Hypothalamus (tissue), 51 donors: ENCODE measurements at places on chromosomes 13 and 19.

- DNase-seq, result no peak
Measured at GRCh38 chr13:97367016-97367822, 66.8 kb upstream of the RAP2A start.

GRCh38 chr13:28657784-28658538 is 969 bp upstream of the POMP start:
- no peak for DNase-seq

DNA sequence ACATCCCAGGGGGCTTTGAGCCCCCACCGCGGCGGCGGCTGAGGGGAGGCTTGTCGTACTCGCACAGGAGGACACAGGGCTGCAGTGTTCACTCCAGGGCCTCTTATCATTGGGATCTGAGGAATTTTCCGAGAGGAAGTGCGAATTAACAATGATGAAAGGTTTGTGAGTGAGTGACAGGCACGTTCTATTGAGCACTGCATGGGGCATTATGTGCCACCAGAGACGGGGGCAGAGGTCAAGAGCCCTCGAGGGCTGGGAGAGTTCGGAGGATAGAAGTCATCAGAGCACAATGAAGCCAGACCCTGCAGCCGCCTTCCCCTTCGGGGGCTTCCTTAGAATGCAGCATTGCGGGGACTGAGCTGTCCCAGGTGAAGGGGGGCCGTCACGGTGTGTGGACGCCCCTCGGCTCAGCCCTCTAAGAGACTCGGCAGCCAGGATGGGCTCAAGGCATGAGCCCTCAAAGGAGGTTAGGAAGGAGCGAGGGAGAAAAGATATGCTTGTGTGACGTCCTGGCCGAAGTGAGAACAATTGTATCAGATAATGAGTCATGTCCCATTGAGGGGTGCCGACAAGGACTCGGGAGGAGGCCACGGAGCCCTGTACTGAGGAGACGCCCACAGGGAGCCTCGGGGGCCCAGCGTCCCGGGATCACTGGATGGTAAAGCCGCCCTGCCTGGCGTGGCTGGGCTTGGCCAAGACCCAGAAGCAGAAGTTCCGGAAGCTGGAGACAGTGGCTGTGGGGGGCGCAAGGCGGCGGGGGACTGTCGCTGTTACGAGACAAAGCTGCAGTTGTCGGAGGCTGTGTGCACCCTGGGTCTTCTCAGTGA is 53.9 kb downstream of the MCF2L start:
- no peak for DNase-seq

- no peak for DNase-seq
Measured at GRCh38 chr19:56099638-56100539, 21.2 kb downstream of the ZNF787 start.

- DNase-seq, result no peak
Measured at GRCh38 chr13:36813225-36813624, 5.8 kb upstream of the RFXAP start.

DNA sequence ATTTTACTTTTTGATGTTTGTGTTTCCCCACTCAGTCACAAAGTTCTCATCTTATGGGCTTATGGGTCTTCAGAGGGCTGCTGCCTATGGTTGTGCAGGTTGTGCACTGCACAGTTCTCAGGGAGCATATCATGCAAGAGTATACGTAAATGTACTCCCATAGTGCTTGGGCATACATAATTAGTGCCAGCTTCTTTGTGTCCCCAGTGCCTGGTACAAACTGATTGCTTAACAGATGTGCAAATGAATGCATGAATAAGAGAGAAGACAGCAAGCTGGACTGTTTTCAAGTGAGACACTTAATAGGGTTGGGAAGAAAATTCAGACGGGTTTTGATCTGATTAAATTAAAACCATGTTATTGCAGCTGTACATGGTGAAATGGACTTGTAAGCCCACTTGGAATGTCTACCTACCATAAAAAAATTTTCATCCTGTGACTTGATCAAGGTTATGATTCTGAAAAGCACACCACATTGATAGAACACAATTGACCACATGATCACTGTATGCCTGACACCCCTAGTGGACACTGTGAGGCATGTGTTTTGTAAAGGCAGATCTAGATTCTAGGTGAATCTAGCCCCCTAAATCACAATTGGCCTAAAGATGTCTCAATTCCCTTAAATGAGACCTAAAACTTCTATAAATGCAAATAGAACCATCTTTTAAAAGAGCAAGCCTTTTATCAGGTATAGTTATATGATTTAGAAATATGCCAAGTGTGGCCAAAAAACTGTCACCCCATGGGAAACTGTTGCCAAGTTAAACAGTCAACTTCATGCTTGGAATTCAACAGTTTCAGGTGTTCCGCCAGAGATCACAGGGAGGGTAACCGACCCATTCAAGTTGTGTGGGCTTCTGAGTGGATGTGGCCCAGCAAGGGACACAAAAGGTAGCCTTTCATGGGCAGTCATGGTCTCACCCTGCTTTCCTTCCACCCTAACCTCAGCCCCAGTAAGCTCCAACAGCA is 27.9 kb downstream of the FAM124A start:
- DNase-seq, result no peak

- DNase-seq, result no peak
Measured at GRCh38 chr13:84946192-84946591, 853.0 kb downstream of the SLITRK6 start.

GRCh38 chr13:27978301-27978968 is 9.3 kb upstream of the CDX2 start:
- DNase-seq, result no peak

- no peak for DNase-seq
Measured at GRCh38 chr19:49017041-49017665, at the start of gene LHB. Gene LHB, minus strand, starts transcription at chr19:49017091. Its CDS starts 10 bp downstream, at chr19:49017081.

- no peak for DNase-seq
Measured at GRCh38 chr13:95704510-95704909, 27.6 kb downstream of the DNAJC3 start.

DNA sequence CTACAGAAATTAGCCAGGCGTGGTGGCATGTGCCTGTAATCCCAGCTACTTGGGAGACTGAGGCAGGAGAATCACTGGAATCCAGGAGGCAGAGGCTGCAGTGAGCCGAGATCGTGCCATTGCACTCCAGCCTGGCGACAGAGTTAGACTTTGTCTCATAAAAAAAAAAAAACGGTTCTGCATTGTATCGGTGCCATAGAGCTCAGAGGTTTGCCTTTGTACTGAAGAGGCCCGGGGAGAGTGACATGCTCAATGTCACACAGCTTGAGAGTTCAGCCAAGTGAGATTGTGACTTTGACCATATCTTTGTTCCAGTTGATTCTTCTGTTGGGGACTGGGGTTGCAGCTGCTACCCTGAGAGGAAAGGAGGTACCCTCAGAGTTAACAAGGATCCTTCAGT is 4.3 kb downstream of the HAUS8 start:
- no peak for DNase-seq

DNA sequence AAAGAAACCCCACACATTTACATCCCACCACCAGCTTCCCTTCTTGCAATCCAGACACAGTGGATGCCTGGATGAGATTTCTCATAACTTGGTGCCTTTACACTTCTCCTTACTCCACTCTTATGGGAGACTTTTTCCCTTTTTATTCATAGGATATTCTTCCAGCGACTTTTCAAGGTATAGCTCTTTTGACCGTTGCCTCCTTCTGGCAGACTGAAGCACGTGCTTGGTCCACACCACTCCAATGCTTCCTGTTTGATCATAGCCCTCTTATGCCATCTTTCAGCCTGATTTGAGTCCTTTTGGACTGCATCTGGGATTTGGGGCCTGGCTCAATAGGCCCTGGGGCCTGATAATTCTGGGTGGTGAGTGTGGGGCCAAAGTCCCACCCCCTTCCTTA is 87.7 kb downstream of the ERCC5 start:
- DNase-seq, result no peak

- peak; percentile 27 for DNase-seq
Measured at GRCh38 chr19:41997121-41997850, 3.3 kb upstream of the ATP1A3 start.

DNA sequence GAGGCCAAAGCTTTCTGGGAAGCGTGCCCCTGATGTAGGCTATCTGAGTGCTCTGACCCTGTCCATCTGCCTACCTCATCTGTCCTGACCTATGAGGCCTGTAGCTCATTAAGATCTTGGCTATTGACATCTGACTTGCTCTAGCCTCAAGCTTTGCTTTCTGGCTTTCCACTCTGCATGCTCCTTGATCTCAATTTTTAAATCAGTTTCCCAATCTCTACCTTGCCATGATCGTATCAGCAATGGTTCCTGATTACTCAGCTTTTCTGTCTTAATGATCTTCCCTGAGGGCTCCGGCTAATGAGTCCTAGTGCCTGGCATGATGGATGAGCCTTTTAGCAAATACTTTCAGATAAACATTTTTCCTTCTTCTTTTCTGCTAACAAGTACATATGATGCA is 262.0 kb downstream of the NDFIP2 start:
- no peak for DNase-seq

DNA sequence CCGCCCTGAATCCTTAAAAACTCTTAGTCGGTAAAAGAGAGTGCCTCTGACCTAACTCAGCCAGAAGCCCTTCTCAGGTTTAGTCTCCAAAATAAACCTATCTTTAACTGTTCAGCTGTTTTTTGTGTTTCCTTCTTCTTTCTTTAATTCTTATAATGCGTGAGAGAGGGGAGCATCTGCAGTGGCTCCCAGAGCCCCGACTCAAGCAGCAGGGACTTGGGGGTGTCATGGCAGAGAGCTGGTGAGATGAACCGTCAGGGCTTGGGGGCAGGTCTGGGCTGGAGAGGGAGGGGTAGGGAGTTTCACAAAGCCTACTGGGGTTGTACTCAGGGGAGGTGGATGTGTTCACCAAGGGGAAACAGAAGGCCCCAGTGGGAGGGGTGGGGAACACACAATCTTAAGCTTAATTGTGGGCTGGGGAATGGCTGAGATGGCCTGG is 16.8 kb upstream of the SIGLEC6 start:
- DNase-seq, result no peak

DNA sequence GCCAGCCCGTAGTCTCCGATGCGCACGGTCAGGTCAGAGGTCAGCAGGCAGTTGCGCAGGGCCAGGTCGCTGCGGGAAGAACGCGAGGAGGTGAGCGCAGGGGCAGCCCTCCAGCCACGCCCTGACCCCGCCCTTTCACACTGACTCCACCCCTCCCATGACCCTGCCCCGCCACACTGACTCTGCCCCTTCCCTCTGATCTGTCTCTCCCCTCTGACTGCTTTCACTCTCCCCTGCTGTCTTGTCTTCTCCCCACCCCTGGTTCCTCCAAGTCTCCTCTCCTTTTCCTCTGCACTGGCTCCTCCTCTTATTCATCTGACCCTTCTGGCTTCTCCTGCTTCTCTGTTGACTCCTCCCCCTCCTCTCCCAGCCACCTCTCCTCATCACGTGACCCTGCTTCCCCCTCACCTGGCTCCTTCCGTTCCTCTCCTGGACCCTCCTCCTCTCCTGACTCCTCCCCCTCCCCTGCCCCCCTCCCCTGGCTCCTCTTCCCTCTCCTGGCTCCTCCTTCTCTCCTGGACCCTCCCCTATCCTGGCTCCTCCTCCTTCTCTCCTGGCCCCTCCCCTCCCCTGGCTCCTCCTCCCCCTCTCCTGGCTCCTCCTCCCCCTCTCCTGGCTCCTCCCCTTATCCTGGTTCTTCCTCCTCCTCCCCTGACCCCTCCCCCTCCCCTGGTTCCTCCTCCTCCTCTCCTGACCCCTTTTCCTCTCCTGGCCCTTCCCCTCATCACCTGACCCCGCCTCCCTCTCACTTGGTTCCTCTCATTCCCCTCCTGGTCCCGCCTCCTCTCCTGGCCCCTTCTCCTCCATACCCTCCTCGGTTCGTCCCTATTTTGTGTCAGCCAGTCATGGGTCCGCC is 9.9 kb downstream of the LMTK3 start:
- no peak for DNase-seq

DNA sequence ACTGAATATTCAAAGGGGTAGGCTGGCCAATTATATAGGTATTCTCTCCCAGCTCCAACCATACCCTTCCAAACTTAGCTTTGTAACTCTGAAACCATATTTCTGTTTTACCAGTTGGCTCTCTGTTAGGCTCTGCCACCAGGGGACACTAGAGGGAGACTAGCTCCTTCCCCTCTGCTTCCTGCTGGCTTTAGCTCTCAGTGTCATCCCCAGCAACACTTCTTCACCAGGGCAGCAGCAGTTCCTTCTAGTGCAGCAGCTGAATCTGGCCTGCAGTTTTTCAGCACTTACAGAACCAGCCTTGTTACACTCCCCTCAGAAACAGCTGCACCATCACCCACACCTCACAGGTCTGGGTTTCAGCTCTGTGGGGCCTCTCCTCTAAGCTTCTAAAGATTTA is 51.0 kb upstream of the DOCK9 start:
- no peak for DNase-seq

DNA sequence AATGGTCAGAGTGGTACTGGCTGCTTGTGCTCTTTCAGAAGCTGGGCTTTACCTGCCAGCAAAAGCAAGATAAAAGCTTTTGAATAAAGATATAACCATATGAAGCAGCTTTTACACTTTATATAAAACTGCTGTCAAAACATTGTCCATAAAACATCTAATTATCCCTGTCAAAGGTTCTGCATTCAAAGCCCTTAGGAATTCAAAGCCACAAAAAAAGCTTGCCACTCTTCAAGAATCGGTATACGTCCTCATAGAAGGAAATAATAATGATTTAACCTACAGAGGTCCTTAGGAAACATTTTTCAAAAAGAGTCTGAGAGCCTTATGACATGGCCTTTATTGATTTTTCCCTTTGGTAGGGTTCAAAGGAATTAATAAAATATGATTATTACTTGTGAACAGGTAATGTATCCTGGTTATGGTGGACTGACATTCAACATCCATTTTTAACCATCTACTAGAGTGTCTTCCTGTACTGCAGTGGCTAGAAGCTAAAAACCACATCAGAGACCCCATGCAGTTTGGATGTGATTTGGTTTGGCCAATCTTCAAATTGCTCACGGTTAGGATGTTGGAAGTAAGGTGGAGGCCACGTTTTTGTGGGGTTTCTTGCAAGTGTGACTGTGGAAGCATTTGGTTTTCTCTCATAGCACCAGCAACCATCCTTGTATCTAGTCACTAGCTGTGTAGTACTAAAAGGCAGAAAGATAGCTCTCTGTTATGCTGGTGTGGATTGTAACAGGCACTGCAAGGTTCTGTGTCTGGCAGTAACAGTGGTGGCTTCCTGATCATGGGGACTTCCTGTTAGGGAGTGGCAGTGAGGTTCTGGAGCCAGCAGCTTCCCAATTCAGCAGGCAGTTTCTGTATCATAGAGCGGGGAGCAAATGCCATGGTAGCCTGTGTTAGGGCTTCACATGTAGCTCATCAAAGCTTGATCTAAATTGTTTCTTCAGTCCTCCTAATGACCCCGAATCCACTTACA is 441.5 kb downstream of the DIAPH3 start:
- DNase-seq, result no peak

DNA sequence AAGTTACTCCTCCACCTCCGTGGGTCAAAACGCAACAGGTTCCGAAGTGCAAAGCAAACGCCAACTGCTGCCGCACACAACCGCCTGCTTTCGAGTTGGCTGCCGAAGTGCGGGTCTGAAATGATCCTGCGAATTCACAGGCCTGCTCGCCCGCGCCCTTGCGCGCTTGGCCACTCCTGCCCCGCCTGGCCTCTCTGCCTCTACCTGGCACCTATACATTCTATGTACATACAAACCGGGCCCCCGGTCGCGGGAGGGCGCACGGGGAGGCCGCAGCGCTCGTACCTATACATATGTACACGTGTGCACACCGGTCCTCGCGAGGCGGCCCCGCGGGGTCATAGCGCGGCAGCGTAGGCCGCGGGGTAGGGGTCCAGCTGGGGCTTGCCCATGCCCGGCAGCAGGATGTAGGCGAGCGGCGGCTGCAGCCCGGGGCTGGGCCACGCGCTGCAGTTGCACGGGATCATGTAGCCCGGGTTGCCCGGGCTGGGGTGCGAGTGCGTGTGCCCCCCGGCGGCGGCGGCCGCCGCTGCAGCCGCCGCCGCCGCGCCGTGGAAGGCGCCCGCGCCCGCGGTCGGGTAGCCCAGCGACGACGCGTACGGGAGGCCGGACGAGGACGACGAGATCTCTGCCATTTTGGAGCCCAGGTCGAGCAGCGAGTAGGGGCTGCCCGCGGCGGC is 1.3 kb downstream of the SOX21 start:
- DNase-seq, result no peak
